ENCODE measurements at places on chromosomes 11 and 22. TPM values are rescaled to one million over a fixed set of nuclear protein-coding genes. Genes with fewer than 3 reads are reported as not detected.

- no peak for DNase-seq
Observed at GRCh38 chr11:95076416-95076815, 9.7 kb downstream of the SRSF8 start.

DNA sequence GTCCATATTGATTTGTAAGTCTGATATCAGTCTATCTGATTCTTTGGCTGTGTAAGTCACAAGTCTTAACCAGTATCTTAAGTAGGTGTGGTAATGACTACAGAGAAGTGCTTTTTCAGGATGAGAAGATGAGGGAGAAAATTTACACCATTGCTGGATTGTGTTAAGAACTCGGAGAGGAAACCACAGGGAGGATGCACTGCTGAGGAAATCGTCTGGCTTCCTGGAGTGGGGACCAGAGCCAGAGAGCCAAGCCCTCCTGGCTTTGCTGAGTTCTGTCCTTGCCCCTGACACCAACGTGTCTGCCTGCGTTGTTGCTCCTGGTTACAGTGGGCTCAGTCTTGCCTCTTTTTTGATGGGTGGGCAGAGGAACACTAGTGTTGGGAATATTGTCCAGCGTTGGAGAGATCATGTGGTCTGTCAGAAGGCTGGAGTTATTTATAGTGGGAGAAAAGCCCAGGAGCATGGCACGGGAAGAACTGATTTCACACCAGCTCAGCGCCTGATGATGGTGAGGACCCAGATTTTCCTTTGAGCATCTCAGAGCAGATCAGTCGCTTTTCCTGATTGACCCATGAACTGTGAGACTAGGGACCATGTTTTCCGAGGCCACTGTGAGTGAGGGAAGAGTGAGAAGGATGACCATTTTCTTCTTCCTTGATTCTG, 29.6 kb downstream of the MARK2 start:
- no peak for DNase-seq

Gene NXPE4
- not detected for polyA plus RNA-seq

Gene PHOX2A
- 0.49 TPM for polyA plus RNA-seq

GRCh38 chr11:134432776-134433175, 20.7 kb upstream of the B3GAT1 start:
- DNase-seq: no peak

Gene CDHR5
- polyA plus RNA-seq: 39.9 TPM
